ENCODE measurements at places on chromosomes 5 and 9.

- DNase-seq = no peak
These were observed 3.2 kb upstream of the TNC start for GRCh38 chr9:115121181-115121580.

DNA sequence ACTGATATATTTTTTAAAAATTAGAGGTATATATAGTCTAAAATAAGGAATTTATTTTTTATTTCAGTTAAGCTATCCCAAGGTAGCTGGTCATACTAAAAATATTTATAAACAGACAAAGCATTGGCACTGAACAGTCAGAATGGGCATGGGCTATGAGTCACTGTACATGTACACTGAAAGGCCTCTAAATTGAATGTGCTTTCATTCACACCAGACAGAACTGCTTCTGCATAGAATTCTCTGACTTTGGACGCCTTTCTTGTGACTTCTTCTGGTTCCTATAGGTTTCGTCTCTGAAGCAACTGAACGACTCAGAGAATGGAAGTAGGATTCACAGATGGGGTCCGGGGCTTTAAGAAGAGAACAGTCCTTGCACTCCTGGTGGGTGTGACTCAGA, 394.8 kb upstream of the MEF2C start:
- no peak for DNase-seq

DNA sequence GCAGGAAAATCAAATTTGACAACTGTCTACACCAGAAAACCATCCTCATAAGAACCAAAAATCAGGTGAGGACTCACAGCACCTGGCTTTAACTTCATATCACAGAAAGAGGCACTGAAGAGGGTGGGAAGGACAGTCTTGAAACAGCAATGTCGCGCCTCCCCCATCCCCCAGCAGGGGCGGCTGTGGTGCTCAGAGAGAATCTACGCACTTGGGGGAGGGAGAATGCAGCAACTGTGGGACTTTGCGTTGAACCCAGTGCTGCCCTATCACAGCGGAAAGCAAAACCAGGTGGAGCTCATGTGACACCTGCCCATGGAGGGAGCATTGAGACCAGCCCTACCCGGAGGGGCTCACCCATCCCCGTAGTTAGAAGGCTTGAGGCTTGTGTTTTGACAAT, 191.8 kb downstream of the MSX2 start:
- DNase-seq = no peak

- no peak for DNase-seq
These were observed 66.4 kb downstream of the COL5A1 start for GRCh38 chr9:134707731-134708671.

GRCh38 chr5:155898284-155898683, 428.7 kb upstream of the SGCD start:
- DNase-seq = no peak

DNA sequence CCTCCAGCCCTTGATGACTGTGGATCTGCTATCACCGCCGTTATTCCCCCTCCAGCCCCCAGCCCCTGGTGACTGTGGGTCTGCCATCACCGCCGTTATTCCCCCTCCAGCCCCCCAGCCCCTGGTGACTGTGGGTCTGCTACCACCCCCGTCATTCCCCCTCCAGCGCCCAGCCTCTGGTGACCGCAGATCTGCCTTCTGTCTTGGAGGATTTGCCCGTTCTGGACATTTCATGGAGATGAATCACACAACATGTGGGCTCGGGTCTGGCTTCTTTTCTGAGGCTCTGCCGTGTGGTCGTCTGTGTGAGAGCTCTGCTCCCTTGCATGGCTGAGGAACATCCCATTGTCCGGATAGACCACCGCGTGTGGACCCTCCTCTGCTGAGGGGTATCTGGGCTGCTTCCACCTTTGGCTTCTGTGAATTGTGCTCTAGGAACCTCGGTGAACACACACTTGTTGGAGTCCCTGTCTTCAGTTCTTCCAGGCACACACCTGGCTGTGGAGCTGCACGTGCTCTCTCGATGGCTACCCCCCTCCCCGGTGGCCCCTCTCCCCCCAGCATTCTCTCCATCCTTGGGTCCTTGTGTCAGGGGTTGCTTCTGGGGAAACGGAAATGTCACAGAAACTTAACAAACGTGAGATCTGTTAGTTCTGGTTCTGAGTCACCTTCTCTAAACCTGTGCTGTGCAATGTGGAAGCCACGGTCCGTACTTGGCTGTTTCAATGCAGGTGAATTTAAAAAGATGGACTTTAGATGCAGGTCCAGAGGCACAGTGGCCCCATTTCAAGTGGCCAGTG, 105.3 kb upstream of the COL5A1 start:
- no peak for DNase-seq

DNA sequence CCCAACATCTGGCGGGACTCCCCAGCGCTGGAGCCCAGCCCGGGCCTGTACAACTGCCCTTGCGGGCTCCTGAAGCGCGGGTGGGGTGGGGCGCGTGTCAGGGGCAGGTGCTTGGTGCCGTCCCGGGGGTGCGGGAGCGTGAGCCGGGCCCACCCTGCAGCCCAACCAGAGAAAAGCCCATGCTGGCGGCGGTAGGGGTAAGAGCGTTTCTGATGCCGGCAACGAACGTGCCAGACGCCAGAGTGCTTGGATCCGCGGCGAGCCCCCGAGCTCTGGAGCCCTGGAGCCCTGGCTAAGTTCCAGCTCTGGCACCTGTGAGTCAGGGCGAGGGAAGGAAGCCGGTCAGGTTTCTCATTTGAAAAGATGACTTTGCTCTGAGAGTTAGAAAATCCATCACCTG, 58.0 kb downstream of the ZNF510 start:
- no peak for DNase-seq

DNA sequence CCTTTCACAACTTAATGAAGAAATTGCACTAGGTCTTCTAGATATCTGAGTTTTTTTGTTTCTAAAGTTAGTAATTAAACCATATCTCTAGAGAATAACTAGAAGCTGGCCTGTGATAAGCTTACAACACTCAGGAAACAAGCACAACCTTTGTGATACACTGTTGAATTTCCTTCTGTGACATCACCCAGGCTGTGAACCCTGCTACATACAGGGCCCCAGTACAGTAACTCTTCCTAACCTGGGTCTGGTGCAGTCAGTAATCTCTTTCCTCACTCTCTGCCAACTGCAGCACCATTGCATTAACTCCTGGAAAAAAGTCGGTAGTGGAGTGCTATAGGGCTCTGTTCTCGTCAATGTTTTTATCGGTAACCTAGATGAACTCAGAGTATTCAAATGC, 10.6 kb upstream of the IGFBPL1 start:
- no peak for DNase-seq

GRCh38 chr5:66561256-66561990, 34.8 kb upstream of the MAST4 start:
- no peak for DNase-seq

GRCh38 chr5:171316258-171317121, 7.4 kb downstream of the TLX3 start:
- no peak for DNase-seq

GRCh38 chr5:39716532-39717028, 291.8 kb upstream of the DAB2 start:
- DNase-seq = peak; percentile 13

GRCh38 chr9:69325409-69326212, 596 bp downstream of the ENTREP1 start:
- no peak for DNase-seq

DNA sequence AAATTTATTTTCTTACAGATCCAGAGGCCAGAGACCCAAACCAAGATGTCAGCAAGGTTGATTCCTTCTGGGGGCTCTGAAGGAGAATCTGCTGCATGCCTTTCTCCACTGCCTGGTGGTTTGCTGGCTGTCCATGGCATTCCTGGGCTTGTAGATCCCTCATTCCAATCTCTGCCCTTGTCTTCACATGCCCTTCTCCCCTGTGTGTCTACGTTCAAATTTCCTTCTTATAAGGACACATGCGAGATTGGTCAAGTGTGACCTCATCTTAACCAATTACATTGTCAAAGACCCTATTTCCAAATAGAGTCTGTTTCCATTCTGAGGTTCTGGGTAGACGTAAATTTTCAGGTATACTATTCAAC, 84.5 kb upstream of the RAI14 start:
- no peak for DNase-seq

- DNase-seq = no peak
These were observed 5.6 kb downstream of the HRH2 start for GRCh38 chr5:175663186-175664184.

DNA sequence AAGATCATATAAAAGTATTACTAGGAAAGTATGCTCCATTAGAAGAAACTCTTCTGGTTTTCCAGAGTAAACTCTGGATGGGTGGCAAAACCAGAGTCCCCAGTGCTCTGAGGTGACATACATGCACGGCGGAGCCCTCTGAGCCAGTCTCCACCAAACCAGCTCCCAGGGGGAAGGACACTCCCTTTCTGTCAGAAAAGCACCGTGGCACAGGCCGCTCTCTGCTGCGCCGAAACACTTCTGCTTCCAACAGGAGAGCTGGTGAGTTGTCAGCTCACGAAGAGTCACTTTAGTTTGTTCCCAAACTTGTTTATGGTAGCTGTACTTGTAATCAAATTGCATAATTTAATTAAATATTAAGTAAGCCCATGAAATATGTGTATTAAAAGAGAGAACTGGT, 184.6 kb downstream of the CDK5RAP2 start:
- no peak for DNase-seq

DNA sequence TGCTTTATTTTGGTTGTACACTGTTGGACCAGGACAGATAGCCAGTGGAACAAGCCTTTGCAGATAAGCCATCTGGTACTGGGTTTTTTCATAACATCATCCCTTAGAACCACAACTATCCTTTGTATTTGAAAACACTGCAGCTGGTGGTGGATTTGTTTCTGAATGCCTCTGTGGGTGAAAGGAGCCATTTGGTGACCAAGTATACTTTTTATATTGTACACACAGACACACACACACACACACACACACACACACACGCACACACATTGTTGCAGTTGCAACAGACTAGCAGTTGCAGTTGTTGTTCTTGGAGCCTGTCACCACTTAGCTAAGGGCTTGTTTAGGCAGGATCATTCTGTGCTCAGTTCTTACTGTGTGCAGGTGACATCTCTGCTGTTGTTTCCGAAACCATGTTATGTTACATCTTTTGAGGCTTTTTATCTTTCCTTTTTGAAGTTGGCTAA, 22.9 kb upstream of the CAVIN4 start:
- DNase-seq = no peak

DNA sequence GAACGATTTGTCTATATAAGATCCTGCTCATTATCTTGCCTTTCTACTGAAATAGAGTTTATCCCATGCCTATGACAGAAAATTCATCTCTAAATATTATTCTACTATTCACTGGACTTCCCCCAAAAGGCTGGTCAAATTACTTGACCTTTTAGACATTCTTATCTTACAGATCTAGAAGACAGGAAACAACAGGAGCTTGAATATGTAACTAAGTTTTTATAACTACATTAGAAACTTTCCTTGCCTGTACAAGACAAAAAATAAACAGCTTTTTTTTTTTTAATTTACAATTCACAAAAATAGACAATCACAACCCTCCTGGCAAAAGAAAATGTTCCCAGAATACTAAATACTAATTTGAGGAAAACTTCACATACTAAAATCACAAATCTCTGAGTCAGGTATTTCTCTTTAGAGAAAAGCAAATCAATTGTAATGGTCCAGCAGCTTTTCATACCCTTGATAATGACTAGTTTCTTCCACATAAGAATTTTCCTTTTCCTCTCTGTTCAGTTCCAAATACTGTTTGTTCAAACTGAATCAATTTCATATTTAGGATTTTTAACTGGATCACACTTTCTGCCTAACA, 68.6 kb downstream of the MLLT3 start:
- DNase-seq = no peak

- peak; percentile 12 for DNase-seq
These were observed 155.5 kb upstream of the NMUR2 start for GRCh38 chr5:152560512-152561137.

- no peak for DNase-seq
These were observed 8.4 kb downstream of the PTGES2 start for GRCh38 chr9:128118971-128119665.

GRCh38 chr5:74140409-74140808, 500.1 kb downstream of the ENC1 start:
- no peak for DNase-seq

DNA sequence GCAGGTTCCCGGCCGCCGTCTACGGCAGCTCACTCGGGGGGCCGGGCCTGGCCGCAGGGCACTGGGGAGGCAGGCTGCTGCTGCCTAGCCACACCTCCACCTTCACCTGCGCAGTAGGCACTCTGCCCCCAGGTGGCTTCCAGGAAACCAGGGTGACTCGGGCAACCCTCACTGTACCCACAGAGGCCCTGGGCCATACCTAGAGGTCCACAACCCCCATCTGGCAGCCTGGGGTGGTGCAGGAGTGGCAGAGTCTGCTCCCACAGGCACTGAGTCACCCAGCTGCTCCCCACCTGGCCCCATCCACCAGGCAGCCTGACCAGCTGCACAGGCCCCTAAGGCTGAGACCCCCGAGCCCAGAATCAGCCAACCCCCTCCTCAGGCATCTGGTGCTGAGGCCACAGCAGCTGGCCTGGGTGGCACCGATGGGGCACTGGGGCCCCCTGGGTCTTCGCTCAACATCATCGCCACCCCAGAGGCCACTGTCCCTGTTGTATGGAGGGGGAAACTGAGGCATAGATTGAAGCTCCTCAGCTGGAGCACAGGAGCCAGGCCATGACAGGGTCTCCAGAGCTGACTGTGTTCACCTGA, 70.2 kb downstream of the KCNT1 start:
- no peak for DNase-seq

GRCh38 chr9:16652582-16652981, 217.9 kb downstream of the BNC2 start:
- DNase-seq = no peak

GRCh38 chr5:6096101-6096500, 282.2 kb downstream of the MED10 start:
- no peak for DNase-seq

DNA sequence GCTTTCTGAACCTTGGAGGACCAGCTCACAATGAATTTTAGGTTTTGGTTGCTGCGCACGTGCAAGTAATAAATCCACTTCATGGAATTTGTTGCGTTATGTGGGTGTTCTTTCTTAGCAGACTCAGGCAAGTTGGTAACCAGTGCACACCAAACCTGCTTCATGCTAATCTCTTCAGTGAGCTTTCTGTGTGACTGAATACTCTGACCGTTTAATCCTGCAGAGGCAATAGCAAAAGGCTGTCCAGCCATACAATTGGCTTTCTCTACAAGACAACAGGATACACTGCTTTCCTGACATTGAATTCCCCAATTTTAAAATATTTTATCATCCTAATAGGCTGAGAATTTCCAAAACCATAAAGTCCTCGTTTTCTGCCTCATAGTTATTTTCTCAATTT, 10.3 kb downstream of the UGT3A2 start:
- no peak for DNase-seq

- no peak for DNase-seq
These were observed 7.0 kb upstream of the CD74 start for GRCh38 chr5:150419630-150420270.

- DNase-seq = no peak
These were observed 66.3 kb downstream of the PSAT1 start for GRCh38 chr9:78363221-78363620.
